ENCODE measurements at places on chromosomes 3 and 15. TPM values are rescaled to one million over a fixed set of nuclear protein-coding genes. Genes with fewer than 3 reads are reported as not detected.

DNA sequence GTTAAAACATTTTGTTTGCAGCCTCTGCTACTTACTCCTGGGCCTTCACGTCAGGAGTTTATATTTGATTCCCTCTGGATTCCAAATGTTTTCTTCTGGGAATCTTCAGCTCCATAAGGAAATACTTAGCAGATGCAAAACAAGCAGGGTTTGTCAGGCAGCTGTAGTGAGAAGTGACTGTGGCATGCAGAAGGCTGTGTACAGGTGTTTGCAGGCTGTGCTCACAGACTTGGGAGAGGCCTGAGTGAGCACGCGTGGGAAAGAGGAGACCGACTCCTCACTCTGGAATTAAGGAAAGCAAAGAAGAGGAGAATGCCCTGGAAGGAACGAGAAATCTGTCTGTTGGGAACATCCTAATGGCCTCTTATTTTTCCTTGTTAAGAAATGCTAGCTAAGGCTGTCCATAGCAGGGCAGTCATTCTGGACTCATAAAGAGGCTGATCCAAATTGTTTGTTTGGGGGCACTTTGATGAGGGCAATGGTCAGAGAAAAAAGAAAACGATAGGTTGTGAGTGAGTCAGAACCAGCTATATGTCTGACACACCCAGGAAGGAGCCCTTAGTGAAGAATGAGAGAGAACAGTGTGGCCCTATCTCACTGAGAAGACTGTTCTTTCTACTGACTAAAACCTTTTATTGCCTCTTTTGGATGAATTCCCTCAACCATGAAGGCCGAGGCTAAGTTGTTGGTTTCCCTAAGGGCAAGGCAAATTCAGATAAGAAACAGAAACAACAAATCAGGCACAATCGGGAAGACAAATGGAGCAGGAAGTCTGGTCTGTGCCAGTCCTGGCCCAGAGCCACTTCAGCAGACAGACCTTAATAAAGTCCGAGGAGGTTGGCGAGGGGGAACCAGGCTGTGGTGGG, 82.6 kb downstream of the TGFBR2 start:
- DNase-seq = no peak

GRCh38 chr3:120093119-120093910, 932 bp downstream of the GSK3B start:
- no peak for DNase-seq

DNA sequence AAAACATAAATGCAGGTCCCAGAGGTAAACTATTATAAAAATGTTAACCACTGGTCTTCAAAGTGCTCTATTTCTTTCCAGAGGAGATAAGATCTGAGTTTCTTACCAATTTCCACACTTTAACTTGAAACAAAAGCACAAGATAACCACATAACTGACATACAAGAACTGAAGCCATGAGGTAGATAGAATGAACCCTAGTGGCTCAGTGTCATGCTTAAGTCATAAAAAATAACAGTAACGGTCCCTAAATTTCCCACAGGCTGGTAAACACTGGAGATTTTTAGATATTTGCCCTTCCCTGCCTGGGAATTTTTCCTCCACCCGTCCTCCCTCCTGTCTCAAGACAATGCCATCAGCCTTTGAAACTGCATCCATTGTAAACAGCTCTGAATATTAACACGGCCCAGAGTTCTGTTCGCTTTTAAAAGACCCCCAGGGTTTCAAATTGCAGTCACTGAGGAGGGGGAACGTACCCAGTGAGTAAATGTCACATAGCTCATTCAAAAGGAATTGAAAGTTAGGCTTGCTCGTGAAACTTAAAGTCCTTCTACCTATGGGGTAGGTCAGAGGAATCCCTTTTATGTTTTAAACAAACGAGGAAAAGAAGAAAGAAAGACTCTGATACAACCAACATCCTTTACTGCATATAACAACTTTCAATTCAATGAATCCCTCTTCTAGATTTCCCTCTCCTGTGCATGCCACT, 5.7 kb downstream of the LRIG1 start:
- no peak for DNase-seq

Gene LAMB2
- total RNA-seq = 76.6 TPM

Gene GNL3
- total RNA-seq = 71.3 TPM
